ENCODE measurements at places on chromosomes 6 and 20.

- H3K27me3 ChIP-seq: no peaks in the 10 kb centered on the region
- peak; percentile 50 for DNase-seq
- no peak overlapping the region for H3K27ac ChIP-seq
- H3K4me1 ChIP-seq: no peaks in the 10 kb centered on the region
Measured at GRCh38 chr20:2006452-2007361, 12.8 kb upstream of the PDYN start.

DNA sequence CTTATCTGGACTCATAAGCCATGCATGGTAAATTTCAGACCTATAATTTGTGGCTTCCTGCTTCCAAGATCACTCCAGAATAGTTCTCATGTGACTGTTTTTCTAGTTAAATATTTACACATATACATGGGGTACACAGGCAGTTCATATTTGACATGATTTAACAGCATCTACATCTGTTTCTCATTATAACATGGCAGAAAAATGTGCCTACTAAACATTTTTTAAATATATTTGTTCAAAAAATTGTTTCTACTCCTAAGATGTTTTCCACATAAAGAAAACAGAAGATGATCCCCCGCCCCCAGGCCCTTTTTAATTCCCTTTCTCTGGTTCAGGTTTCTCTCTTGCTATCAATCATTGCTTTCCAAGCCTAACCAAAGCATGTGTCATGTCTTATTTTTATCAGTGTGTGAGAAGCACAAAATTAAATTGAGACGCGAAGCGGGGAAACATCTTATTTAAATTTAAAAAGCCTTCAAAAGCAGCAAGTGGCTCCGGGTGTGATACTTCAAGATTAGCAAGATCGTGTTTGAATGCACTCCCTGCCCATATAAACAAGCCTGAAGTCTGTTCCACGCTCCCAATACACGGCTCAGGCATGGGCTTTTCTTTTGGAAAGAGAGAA is 37.3 kb downstream of the IPCEF1 start:
- no peak for DNase-seq
- H3K36me3 ChIP-seq: no peaks in the 10 kb centered on the region
- H3K4me1 ChIP-seq: no peaks in the 10 kb centered on the region
- no peaks in the 10 kb centered on the region for H3K27me3 ChIP-seq
- no peak overlapping the region for H3K4me3 ChIP-seq

GRCh38 chr20:38907918-38908677 is 18.1 kb upstream of the FAM83D start:
- no peaks in the 10 kb centered on the region for H3K4me1 ChIP-seq
- no peak overlapping the region for H3K4me3 ChIP-seq
- DNase-seq: no peak
- no peak overlapping the region for H3K27ac ChIP-seq
- H3K36me3 ChIP-seq: no peaks in the 10 kb centered on the region

DNA sequence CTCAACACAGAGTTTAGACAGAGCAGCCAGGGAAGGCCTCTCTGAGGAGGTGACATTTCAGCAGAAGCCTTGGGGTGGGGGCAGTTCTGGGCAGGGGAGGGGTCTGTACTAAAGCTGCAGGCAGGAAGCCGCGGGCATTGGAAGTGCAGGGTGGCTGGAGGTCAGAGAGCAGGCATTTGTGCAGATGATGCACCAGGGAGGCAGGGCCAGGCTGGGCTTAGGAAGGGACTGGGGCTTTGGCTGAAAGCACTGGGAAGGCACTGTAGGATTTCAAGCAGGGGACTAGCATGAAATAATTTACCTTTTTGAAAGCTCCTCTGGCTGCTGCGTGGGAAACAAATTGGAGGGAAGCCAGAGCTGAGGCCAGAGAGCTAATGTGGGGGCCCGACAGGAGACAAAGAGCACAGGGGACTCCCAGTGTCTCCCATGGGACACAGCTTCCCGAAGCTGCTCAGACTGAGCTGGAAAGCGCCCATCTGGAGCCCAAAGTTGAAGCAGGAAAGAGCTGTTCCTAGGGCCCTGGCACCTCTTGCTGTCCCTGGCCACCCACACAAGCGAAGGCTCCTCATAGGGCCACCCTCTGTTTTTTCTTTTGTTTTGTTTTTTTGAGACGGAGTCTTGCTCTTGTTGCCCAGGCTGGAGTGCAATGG is 19.3 kb downstream of the ADA start:
- H3K4me3 ChIP-seq: no peak overlapping the region
- no peaks in the 10 kb centered on the region for H3K4me1 ChIP-seq
- no peaks in the 10 kb centered on the region for H3K36me3 ChIP-seq
- no peak for DNase-seq
- H3K27ac ChIP-seq: no peak overlapping the region

GRCh38 chr6:5950361-5950785 is 56.4 kb downstream of the NRN1 start:
- no peaks in the 10 kb centered on the region for H3K36me3 ChIP-seq
- peaks cover 7% of the 10 kb centered on the region for H3K27me3 ChIP-seq
- no peak overlapping the region for H3K27ac ChIP-seq
- no peak overlapping the region for H3K4me3 ChIP-seq
- H3K4me1 ChIP-seq: no peaks in the 10 kb centered on the region
- no peak for DNase-seq

GRCh38 chr6:107677399-107677798 is 146.7 kb downstream of the SCML4 start:
- DNase-seq: no peak
- peaks cover 3% of the 10 kb centered on the region for H3K4me1 ChIP-seq
- no peaks in the 10 kb centered on the region for H3K27me3 ChIP-seq
- H3K27ac ChIP-seq: no peak overlapping the region
- H3K4me3 ChIP-seq: no peak overlapping the region

All from liver (tissue), 10 donors.